ENCODE measurements at places on chromosomes 3 and 15.

- no peak for DNase-seq
Observed at GRCh38 chr15:31574766-31575165, 248.1 kb downstream of the KLF13 start.

DNA sequence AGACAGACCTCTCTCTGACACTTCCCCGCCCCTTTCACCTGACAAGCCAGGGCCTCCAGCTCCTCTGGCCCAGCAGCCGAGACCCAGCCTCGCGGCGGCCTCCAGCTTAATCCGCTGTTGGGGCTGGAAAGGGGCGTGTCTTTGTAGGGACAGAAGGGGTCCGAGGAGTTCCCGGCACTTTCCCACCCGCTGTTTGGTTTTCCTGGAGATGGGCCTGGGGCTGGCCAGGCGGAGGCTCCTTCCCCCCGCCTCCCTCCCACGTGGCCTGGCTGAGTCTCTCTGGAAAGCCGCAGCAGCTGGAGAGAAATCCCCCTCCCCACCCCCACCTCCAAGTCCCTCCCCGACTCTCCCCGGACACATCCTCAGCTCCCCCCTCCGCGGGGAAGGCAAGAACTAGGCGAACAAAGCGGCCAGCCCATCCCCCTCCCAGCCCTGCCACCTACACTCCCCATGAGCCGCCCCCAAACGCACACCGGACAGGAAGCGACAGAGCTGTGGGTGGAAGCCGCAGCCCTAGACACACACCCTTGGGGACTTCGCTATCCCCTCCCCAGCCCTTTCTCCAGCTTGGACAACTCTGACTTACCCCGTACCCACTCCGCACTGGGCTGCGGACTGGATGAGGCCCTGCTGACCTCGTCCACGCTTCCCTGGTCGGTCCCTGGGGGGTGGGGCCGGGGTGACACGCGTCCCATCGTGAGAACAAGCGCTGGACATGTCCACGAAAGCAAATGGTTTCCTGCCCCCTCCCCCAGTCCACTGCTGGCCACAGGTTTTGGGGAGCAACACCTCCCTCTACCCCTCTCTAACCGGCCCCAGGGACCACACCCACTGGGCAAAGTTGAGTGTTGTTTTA lies 1.2 kb downstream of the IGDCC4 start:
- no peak for DNase-seq

DNA sequence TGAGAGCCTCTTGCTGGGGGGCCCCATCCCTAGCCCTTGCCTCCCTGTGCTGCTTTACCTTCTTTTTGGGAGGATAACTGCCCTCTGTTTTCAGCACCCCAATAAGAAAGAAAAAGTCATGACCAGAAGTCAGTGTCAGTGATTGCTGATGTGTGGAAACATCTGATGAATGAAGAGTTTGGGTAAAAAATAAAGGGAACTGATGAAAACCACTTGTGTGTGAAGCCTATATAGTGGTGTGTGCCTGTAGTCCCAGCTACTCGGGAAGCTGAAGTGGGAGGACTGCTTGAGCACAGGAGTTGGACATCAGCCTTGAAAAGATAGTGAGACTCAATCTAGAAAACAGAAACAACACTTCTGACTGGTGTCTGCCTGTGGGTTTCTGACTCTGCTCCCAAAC lies 9.8 kb upstream of the CELSR3 start:
- no peak for DNase-seq

DNA sequence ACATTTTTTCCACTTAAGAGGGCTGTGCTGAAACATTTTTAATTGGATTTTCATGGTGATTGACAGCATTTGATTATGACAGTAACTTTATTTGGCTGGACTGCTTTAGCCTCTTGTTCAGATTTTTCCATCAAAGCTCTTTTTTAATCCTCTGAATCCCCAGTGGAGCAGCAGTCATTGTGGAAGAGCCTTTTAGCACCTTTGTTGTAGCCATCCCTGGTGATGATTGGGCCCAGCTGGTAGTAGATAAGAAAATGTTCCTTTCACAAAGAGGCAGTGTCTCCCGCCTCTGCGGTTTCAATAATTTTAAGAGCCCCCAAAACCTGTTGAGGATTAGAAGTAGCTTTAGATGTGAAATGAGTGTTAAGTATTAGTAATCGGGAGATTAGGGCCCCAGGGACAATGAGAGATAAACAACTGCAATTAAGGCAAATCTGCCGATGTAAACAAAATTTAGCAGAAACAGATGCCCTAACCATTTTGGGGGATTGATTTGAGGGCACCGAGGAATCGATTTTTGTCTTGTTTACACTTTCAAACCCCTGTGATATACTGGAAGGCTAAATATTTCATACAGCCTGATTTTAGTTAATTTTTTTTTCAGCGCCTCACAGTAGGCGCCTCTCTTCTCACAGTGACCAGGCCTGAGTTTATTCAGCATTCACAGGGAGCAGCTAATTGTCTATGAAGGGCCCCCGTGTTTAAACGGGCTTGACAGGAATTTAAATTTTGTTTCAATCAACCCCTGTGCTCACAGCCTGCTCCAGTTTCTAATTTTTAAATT lies 43.2 kb upstream of the SKOR1 start:
- DNase-seq, result no peak

DNA sequence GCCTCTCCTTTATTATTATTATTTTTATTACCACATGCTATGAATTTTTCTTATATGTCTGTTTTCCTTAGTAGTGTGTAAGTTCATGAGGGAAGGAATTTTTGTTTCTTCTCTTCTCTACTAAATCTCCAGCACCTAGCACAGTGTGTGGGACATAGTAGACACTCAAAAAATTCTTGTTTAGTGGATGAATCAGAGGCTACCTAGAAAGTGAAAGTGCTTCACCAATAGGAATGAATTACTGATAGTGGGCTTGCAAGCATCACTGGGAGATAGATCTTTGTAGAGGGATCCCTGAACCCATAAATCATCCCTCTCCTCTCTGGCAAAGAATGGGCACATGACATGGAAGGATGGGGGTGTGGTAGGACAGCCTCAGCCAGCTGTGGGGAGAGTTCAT lies 8.5 kb downstream of the SPTBN5 start:
- no peak for DNase-seq

GRCh38 chr3:84039099-84039498 lies 919.7 kb upstream of the CADM2 start:
- DNase-seq, result no peak
